NCI-H2029 (cell line): ENCODE measurements at places on chromosomes 4 and X.
A peak's percentile ranks its signal among the peaks of the same experiment; 100 is the strongest.

DNA sequence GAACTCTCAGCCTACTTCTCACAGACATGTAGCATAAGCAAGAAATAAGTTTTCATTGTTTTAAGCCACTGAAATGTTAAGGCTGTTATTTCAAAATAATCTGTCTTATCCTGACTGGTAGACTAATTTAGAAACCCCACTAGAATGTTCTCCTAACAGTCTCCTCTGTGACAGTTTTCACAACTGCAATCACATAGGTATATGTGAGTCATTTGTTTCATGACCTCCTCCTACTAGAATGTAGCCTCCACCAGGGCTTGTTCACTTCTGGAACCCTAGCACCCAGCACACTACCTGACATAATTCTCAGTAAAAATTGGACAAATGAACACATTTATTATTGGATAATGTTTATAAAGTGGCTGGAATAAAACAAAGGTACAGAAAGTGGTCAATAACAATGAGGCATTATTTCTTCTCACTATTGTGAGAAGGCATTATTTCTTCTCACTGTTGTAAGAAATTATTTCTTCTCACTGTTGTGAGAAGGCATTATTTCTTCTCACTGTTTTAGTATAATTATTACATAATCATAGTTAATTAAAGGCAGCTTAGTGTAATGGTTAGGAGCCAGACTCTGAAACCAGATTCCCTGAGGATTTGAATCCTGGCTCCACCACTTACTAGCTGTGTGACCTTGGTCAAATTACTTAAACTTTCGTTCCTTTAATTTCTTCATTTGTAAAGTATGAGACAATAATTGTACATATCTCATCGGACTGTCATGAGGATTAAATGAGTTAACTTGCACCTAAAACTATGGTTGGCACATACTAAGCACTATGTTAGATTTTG lies 251.5 kb downstream of the RASL11B start:
- no peak for DNase-seq

DNA sequence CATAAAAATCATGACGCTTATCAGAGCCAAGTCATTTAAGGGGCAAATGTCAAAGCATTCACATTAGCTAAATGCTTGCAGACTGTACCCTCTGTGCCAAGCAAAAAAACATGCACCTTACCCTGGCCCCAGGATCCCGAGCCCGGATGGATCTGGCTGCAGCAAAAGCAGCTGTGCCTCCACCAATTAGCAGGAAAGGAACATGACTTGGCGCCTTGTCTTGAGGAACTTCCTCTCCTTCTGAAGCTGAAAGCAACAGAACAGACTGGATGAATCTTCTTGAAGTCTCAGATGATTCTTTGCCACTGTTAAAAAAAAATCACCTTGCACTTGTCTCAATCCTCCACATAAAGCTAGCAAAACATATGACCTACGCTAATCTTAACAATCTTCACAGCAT lies 18.0 kb downstream of the AIFM1 start:
- DNase-seq, result no peak

DNA sequence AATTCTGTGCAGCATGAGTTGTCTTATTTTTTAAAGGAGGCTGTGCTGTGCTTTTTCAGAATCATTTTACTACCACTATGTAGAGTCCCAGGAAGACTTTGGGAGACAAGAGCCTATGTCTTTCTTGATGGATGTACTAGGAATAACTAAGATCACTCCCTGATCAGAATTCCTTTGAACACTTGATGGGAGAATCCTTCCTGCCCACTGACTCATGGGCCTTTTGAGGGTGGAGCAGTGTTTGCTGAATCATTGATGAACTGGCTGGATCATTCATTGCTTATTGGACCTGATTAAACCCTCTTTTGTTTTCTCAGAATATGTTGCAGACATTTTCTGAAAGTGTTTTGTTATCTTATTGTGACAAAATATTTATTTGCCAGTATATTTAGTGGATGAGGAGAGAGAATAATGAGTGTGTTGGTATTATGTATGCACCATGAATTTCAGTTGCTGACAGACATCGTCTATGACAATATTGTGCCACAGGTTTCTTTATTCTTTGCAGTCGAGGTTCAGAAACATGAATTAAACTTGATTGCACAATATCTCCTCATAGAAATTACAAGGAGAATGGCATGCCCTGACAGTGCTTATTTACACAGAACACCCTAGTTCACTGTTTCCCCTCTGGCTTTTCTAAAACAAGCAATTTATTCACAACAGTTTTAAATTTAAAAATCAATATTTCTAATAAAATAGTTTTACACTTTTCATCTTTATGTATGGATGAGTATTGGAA lies 36.3 kb downstream of the POU4F2 start:
- no peak for DNase-seq

GRCh38 chr4:3160438-3160837 lies 86.0 kb downstream of the HTT start:
- DNase-seq, result no peak

GRCh38 chr4:72031868-72032608 lies at the start of gene NPFFR2:
TSS of gene NPFFR2 (plus strand) at chr4:72032000. CDS start at chr4:72128592, 96,592 bp downstream.
- DNase-seq, result peak; percentile 1

DNA sequence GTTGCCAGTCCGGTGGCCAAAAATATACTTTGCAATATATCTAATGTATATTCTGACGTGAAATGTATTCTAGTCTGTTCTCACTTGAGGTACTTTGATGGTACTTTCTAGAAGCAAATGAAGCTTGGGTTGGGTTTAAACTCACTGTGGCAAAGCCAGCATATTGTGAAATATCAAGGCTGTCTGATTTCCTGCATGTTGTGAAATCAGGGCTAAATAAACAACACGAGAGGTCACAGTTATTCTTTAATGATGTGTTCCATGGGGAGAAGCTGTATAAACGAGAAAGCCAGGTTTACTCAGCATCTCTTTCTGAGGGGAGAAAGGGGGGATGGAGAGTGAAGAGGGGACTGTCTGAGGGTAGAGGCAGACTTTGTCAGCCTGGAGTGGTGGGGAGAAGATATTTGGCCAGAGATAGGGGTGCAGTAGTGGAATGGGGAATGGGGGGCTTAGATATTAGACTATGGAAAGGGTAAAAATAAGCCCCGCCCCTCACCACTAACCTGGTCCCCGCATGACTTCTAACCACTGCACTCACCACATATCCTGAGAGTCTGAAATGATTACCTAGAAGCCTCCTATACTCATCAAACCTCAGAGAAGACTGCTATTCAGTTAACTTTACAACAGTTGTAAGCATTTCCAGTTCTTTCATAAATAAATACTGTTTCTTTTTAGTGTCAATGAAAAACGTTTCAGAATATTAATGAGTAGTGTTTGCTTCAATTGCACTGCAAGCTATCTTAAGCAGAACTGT lies 5.9 kb upstream of the SCARB2 start:
- DNase-seq, result no peak

- no peak for DNase-seq
These were observed 155.8 kb downstream of the NAA11 start for GRCh38 chr4:79170077-79170476.

DNA sequence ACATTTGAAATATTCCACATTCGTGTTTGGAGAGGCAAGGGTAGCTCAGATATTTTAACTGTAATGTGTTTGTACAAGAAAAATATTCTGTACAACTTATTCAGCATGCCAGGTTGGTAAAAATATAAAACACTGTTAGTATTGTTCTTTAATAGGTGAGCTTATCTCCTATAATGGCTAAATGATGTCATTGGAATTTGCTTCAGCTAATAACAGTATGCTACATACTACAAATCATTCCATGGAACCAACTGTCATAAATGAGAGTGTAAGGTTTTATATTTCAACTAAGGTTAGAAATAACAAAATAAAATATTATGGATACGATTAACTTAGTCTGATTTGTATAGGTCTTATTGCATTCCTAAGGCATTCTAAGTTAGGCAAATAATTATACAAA lies 206.6 kb downstream of the ADGRL3 start:
- DNase-seq, result no peak

GRCh38 chr4:138948918-138949317 lies 66.7 kb upstream of the NOCT start:
- DNase-seq, result no peak

DNA sequence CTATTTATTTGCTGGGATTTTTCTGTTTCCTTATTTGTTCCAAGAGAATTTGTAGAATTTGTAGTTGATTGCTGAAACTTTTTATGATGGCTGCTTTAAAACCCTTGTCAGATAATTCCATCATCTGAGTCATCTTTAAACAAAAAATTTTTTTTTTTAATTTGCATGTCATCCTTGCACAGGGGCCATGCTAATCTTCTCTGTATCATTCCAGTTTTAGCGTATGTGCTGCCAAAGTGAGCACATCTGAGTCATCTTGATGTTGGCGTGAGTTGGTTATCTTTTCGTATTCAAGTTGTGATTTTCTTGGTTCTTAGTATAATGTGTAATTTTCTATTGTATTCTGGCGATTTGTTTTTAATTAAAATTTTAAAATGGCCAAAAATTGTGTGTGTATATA lies 18.7 kb upstream of the ZNF157 start:
- DNase-seq, result no peak

DNA sequence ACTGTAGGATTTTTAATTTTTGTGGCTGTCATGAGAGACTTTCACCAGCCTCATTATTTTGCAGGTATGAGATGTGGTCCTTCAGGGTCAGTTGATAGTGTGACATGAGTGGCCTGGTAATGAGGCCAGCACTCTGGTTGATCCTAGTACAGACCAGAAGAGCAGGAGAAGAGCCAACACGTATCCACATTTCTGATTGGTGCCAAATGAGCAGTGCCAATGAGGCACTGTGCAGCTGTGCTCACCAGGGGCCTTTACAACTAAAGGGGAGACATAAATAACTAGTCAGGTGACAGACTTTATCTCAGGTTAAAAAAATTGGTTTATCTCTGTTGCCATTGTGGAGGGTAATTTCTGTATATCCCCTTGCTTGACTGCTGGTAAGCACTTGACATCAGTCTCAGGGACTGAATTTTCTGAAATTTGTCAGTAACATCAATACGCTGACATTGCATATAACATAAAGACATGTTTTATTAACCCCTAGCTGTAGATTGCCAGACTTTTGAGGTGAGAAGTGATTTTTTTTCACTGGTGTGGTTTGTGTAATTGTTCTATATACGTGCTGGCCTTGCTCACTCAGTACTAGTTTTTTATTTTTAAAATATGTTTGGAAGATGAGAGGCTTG lies 101.2 kb downstream of the AFF1 start:
- peak; percentile 27 for DNase-seq

- no peak for DNase-seq
These were observed 29.0 kb downstream of the SGMS2 start for GRCh38 chr4:107853444-107854355.

GRCh38 chr4:74219240-74219639 lies 61.3 kb downstream of the MTHFD2L start:
- no peak for DNase-seq
